ENCODE measurements at places on chromosomes 2 and 18.

DNA sequence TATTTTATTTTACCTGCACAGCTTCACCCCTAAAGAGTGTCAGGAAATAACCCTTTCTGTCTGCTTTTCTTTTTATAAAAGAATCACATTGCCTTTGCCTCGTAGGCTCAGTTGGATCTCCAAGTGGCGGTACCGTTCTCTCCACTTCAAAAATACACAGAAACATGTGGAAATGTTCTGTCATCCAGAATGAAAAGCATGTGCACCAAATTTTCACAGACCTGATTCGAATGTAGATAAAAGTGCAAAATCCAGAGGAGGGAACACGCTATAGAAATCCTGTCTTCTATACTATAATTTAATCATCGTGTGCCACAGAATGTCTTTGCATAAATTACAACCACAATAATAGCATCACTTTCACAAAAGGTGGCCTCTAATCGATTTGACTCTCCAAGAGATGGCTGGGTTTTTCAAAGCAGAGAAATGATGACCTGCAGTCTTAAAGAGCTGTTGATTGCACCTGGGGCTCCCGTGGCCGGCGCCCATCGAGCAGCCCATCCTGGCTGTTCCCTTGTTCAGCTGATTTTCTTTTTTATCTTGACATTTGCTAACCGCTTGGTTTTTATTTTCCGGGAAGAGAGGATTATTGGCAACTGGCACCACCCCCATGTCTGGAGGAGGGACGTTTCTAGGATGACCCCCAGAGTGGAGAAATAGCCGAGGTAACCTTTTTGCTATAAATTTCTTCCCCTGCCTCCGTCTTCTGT, 290.2 kb downstream of the SOX11 start:
- no peak for DNase-seq

- DNase-seq = no peak
Observed at GRCh38 chr18:378079-378478, 110.2 kb upstream of the THOC1 start.

DNA sequence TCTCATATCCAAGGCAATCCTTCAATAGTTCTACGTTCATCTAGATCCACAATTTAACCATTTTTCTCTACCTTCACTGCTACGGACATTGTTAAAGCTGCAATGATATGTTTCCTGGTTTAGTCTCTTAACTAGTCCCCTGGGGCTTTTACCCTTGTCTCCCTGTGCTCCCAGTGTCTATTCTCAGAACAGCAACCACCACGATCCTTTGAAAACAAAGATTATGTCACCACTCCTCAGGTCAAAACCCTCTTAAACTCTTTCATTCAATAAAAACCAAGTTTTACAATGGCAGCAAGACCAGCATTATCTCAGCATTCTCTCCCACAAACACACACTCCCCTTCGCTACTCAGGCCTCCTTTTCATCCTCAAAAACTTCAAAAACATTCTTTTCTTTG, 298.2 kb upstream of the CHST9 start:
- no peak for DNase-seq

DNA sequence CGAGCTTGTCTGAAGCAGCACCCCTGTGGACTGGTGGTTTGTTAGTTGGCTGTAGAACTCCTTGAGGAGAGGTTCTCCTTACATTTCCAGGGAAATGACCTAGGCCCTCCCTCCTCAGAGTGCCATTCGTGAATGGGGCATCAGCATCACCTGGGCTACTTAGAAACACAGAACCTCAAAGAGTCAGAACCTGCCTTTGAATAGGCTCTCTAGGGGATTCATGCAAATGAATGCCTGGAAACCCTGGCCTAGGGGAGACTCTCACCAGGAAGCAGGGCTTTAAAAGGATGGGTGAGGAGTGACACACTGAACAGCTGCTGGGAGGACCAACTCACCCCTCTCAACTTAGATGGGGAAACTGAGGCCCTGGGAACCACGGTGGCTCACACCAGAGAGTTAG, 2.1 kb upstream of the MOCOS start:
- DNase-seq = no peak

- no peak for DNase-seq
Observed at GRCh38 chr18:12516049-12516630, 108.4 kb downstream of the PRELID3A start.

DNA sequence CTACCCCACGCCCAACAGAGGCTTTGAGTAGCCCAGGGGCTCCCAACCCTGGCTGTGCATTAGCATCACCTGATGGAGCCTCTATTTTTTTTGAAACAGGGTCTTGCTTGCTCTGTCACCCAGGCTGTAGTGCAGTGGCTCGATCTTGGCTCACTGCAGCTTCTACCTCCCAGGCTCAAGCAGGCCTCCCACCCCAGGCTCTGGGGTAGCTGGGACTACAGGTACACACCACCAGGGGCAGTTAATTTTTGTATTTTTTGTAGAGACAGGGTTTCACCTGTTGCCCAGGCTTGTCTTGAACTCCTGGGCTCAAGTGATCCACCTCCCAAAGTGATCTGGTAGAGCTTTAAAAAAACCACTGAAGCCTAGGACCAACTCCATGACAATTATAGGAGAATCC, 394.8 kb upstream of the ATP5MC3 start:
- DNase-seq = no peak

DNA sequence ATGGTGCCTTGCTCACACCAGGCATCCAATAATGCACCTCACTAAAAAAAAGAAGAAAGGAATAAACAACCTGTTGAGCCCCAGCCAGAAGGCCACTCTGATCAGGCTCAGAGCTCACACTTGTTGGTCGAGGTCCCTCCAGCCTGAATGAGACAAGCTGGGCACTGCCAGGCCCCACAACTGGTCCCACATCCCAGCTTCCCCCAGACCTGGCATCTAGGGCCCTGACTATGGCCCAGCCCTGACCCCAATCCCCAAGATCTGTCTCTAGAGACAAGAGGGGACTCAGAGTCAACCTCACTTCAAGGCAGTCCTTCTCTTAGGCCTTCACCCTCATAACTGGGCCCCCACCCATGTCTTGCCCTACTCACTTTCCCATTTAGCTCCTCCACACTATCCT, 22.4 kb downstream of the TEX51 start:
- DNase-seq = no peak

GRCh38 chr2:195830968-195831950, 174.2 kb downstream of the SLC39A10 start:
- no peak for DNase-seq

GRCh38 chr2:191952515-191953270, 105.8 kb upstream of the CAVIN2 start:
- DNase-seq = no peak

GRCh38 chr2:221572821-221573429, 821 bp upstream of the EPHA4 start:
- DNase-seq = no peak

- no peak for DNase-seq
Observed at GRCh38 chr2:4020153-4020552, 316.8 kb downstream of the DCDC2C start.

DNA sequence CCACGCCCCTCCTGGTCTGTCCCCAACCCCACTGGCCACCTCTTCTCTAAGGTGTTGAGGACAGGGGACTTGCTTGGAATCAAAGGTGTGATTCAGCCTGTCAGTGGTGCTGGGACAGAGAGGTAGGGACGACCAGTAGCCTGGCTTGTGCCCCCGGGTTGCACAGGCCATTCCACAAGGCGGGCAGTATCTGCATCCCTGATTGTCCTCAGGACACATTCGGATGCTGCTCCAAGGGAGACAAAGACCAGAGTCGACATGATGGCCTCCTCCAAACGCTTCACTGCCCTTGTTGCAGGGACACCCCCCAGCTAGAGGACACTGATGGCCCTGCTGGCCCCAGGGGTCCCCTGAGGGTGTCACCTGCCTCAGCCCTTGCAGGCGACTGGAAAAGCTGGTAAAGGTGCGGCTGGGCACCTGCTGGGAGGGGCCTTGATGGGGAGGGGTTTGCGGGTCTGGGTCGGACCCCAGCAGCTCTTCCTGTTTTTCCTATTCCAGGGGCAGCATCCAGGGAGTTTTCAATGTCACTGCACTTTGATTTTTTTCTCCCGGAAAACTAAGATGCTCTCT, 98.0 kb downstream of the PTGR3 start:
- DNase-seq = no peak

GRCh38 chr2:14235667-14236066, 396.9 kb upstream of the LRATD1 start:
- DNase-seq = no peak

DNA sequence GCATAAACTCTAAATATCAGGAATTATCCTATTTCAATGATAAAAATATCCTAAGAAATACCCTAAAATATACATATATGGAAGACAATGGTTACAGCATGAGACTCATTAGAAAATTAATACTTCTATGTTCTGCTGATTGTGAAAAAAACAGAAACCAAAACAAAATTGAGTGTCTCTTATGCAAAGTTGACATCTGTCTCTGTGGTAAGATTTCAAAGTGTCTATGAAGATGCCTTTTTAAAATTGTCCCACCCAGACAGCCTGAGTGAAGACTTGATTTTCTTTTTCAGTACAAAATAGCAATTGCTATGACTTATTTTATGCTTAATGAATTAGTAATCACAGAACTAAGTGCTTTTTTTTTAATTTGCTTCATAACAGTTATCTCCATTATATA, 1368.4 kb upstream of the LRRTM1 start:
- no peak for DNase-seq

- DNase-seq = no peak
Observed at GRCh38 chr2:129233751-129234406, 745.6 kb upstream of the RAB6C start.

DNA sequence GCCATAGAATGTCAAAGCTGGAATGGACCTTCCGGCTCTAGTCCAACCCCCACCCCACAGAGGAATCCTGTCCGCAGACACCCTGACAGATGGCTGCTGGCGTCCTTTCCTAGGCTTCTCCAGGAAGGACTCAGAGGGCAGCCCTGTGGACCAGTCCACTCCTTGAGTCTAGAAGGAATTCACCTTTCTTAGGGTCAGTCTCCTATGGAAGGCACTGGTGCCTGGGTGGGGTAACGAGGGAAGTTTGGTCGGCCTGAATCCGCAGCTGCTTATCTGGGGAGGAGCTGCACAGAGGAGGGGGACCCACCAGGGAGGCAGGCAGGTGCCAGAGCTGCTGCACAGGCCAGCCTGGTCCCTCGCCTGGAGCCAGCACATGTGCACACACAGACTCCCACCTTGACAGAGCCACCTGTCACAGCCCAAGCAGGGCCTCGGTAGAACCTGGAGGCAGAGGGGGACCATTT, 2.5 kb downstream of the DNMT3A start:
- no peak for DNase-seq

DNA sequence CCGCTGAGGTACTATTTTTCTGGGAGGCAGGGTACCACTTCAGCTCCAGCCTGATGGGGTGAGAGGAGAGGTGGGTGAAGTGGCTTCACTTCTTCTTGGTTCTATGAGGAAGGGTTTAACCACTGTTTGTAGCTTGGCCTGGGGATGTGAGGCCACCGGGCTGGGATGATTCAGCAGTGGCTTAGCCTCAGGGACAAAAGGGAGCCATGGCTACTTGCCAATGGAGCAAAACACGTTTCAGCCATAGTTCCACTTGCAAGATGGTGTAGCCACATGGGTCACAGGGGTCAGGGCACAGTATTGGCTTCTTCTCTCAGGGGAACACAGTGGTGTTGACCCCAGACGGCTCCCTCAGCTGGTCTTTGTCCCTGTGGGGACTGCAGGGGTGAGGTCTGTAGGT, 14.9 kb downstream of the ZDBF2 start:
- no peak for DNase-seq

All from stimulated activated CD4-positive, alpha-beta T cell treated with anti-CD3 and anti-CD28 coated beads, Interleukin-1b, Interleukin-23, amount 100 ng/mL, for 1 hour (primary cell).